Femur (tissue), 1 donor: ENCODE measurements at places on chromosomes 5 and 9.

GRCh38 chr9:134951994-134952393 is 34.3 kb upstream of the FCN1 start:
- DNase-seq, result no peak

DNA sequence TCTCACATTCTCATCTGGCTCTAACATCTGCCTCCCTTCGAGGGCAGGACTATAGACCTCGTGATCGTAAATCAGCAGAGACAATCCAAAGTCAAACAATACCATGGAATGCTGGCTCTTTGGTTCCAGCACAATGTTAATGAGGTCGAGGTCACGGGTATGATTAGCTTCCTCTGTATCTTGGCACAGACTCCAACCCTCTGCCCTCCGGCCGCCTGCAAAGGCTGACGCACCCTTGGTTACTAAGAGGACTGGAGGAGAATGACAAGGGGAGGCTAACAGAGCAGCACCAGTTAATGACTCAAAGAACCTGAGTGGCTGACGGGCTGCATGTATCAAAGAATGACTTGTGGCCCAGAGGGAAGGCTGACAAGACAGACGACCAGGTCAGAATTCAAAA is 10.1 kb downstream of the LHFPL2 start:
- DNase-seq, result peak; percentile 68

- no peak for DNase-seq
Measured at GRCh38 chr5:178797101-178797521, 62.6 kb upstream of the ZNF354B start.

DNA sequence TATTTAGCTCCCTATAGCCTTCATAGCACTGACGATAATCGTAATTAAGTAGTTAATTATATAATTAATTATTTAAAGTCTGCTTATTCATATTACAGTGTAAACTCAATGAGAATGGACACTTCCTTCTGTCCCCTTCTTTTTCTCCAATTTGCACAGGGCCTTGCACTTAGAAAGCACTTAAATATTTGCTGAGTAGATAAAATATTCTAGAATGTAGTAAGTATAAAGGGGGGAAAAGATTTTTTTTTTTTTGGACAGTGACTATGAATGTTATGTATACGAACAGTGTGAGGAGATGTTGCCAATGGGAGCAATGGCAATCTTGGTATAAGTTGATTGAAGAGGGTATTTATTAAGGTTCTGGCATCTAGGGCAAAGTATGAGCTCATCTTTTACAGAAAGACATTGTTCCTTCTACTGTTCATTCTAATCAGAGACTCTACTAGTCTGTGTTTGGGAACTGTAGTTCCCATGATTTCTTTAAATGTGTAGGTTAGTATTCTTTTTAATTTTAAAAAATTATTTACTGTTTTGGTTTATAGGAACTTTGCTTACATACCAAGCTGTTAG is 49.4 kb downstream of the YTHDC2 start:
- no peak for DNase-seq

GRCh38 chr5:132788990-132789886 is 12.2 kb upstream of the SEPTIN8 start:
- DNase-seq, result no peak

DNA sequence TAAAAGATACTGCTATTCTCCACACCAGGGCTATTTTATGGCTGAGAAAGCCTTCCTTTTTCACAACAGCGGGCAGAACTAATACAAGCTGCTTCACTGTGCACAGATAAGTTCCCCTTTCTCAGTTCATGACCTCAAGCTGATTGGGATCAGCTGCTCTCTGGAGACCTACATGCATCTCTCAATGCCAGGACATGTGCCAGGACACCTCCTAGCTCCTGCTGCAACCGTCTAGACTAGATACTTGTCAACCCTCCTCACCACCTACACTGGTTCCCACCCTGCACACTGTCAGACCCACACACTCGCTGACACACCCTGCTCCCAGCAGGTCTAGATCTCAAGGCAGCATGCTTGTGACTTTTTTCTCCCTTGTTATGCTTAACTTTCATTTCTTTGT is 39.8 kb downstream of the STARD4 start:
- DNase-seq, result no peak

GRCh38 chr5:133220851-133221674 is 169.2 kb downstream of the HSPA4 start:
- DNase-seq, result no peak

- DNase-seq, result no peak
Measured at GRCh38 chr5:42520203-42520602, 97.0 kb downstream of the GHR start.

DNA sequence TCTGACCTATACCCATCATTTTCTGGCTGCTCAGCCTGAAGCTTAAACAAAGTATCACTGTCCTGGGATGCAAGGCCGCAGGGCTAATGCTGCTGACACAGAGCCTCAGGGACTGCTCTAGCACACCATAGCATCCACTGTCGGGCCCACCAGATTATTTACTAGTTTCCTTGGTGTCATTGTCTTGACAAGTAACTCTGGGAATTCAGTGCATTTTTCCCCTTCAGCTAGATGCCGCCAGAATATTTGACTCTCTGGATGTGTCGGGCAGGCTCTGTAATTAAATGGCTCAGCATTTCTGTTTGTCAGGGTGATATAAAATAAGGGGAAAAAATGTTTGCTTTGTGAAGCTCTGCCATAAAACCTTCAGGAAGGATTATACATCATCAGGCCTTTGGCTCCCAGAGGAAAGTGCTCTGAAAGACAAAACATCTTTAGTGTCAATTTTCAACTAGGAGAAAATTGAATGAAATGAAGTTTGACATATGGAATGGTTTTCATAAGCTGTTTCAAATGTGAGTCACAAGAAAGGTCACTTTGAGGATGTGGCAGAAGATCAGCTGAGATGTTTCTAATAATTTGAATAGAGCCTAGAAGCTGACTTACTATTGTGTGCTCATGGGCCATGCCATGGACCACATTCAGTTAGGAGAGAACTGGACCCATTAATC is 350.1 kb downstream of the TMEM232 start:
- DNase-seq, result no peak

DNA sequence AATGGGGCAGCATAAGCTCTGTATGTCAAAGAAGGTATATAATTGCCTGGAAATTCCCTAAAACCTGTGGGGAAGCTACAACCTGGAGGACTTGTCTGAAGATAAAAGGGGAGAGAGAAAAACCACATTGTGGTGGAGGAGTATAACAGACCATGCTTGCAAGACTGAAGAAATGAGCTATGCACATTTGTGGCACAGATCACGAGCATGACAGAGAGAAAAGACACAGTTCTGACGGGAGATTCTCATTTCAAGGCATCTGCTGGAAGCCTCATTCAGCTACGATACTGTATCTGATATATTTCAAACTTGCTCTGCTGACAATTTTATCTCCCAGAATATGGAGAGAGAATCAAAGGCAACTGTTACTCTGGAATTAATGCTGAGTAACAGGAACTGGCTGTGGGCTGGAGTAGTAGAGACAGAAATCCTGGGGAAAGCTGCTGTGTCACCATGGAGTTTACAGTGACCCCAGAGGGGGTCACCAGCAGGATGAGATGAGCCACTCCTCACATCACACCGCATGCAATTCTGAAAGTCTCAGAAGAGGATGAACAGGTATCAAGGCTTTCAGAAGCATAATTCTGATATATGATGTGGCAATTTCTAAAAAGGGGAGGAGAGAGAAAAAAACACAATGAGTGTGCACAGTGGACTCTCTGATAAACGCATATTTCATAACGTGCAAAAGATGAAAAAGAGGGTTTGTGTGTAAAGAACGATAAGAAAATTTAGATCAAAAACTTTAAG is 528.8 kb downstream of the IRX1 start:
- no peak for DNase-seq

GRCh38 chr5:102922111-102922720 is 167.1 kb downstream of the PAM start:
- DNase-seq, result no peak

GRCh38 chr9:82331079-82331478 is 342.5 kb downstream of the SPATA31D1 start:
- no peak for DNase-seq

DNA sequence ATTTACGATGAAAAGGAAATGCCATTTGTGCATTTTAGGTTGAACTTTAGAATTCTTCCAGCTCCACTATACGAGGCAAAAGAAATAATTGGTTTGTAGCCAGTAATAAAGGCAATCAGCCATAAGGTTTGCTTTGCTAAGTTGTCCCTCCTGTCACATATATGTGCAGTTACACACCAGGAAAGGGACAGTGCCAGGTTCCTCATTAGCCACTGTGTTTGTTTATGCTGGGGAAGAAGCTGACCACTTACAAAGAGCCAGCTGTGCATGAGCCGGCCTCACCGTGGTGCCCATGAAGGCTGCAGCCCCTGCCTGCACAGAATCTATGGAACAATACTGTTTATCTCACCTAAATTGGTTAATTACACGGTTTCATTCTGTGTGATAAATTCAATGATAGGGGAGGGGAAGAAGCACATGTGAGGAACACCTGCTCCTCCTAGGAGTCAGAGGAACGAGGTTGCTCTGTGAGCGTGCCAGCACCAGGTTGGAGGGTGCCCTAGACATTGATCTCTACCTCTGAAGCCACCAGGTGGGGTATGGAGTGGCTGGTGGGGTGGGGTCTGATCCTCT is 173.8 kb upstream of the DAP start:
- DNase-seq, result no peak

GRCh38 chr9:85056203-85056572 is 386.7 kb downstream of the NTRK2 start:
- no peak for DNase-seq

- DNase-seq, result no peak
Measured at GRCh38 chr5:74332682-74333081, 307.8 kb downstream of the ENC1 start.

GRCh38 chr9:135022191-135022870 is 65.1 kb upstream of the OLFM1 start:
- no peak for DNase-seq

DNA sequence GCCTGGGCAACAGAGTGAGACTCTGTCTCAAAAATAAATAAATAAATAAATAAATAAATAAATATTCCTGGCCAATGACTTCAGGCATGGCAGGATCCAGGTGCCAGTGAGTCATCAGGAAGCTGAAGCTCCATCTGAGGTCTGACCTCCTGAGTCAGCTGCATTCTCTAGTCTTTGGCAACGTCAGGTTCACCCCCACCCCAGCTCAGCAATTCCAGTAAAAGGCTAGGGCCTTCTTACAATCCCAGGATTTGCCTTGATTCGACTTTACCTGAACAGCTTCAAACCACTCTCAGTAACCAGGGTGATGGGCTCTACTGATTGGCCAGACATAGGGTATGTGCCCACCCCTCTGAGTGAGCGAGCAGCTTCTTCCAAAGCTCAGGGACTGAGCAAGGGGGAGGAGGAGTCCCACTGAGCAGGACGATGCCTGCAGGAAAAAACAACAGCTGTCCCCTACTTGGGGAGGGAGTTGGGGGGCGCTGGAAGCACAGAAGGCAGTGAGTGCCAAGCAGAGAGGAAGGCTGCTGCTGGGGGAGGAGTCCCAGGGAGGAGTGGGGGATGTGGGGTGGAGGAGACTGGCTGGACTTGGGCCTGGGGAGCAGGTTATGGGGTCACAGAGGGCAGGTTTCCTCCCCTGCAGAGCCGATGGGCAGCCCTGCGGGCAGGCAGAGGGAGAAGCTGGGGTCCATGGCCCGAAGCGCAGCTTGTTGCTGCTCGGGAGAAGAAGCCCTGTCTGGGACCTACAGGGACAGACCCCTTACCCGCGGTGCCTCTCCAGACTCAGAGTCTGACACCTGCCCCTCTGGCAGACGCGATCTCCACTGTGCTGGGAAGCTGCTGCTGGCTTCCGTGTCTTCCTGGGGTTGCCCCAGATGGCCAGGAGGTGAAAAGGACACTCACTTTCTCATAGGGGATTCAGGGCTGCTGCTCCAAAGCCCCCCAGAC is 25.9 kb upstream of the UNC5A start:
- no peak for DNase-seq

- DNase-seq, result no peak
Measured at GRCh38 chr5:52607227-52607824, 180.4 kb upstream of the ITGA1 start.

GRCh38 chr5:91417219-91417618 is 34.1 kb upstream of the ARRDC3 start:
- no peak for DNase-seq

DNA sequence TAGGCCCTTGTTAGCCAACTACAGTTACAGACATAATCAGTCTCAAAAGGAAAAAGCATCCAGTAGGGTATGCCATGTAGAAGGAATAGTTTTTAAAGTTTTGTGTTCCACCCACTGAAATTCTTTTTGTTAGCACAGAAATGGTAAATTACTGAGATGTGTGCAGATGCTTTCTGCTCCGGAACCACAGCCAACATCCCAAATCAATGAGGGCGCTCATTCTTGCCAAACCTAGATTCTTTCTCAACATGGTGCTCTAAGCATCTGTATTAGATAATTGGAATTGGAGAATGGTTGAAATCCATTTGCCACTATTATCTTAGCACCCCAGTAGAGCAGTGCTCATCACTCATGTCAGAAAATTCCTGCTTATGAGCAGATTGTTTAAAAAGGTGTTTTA is 127.8 kb downstream of the SEC61B start:
- DNase-seq, result no peak

- DNase-seq, result no peak
Measured at GRCh38 chr5:61401726-61402125, 69.7 kb downstream of the ZSWIM6 start.

GRCh38 chr9:113973963-113974413 is 97.9 kb downstream of the ZNF618 start:
- no peak for DNase-seq

- no peak for DNase-seq
Measured at GRCh38 chr5:32358611-32359010, 45.9 kb upstream of the MTMR12 start.

GRCh38 chr5:131980696-131981095 is 30.8 kb downstream of the ACSL6 start:
- DNase-seq, result no peak

DNA sequence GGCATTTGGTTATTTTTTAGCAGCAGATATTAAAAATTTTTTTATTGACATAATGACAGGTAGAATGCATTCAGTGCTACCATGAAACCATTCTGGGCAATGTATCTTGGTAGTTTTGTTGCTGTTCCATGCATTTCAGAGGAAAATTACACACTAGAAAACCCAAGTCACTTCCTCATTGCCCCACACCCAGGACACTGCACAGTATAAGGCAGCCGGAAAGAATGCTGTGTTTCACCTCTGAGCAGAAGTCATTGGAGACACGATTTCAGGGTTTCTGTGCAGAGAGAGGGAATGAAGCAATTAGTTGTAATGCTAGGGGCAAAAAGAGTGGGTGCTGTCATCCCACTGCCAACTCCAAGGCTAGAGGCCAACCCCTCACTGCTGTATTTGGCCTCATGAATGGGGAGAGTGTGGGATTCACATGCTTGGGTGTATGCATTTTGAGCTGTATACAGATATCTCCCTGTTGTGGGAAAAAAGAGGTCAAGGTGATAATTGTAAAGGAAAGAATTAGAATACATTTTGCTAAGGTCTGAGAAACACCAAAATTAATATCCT is 290.5 kb downstream of the BNC2 start:
- DNase-seq, result no peak
